ENCODE measurements at places on chromosomes 3 and 15.

DNA sequence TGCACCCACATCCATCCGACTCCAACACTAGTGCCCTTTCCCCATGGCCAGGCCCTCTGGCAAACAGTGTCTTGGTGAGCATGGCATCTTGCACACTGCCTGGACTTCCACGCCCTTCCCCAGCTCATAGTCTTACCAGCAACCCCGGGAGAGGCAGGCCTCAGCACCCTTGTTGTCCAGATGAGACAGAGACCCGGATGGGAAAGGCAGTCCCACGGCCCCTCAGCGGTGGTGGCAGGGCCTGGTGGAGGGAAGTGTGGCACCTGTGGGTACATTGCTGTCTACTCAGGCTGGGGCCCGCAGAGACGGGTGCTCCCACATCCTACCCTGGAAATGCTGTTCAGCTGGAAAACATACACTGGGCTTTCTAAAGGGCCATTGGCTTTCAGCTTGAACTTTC, 28.4 kb downstream of the HDAC11 start:
- no peak for DNase-seq

- no peak for DNase-seq
Observed at GRCh38 chr15:38864827-38865581, 300.4 kb upstream of the RASGRP1 start.

DNA sequence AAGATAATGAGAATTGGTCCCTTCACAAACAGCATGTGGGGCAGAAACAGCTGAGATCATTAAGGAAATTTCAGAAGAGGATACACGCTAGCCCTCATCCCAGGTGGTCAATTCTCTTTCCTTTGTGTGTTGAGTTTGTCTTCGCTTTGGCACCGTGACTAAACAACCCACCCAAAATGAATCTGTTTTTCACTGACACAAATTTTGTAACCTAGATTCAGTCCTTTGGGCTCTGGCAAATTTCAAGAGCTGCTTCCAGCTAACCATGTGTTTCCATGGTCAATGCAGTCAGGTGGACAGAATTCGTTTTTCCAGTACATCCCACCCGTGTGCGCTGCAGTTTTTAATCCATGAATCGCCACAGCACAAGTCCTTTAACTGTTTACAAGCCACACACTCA, 435.4 kb downstream of the WDR72 start:
- DNase-seq: no peak

DNA sequence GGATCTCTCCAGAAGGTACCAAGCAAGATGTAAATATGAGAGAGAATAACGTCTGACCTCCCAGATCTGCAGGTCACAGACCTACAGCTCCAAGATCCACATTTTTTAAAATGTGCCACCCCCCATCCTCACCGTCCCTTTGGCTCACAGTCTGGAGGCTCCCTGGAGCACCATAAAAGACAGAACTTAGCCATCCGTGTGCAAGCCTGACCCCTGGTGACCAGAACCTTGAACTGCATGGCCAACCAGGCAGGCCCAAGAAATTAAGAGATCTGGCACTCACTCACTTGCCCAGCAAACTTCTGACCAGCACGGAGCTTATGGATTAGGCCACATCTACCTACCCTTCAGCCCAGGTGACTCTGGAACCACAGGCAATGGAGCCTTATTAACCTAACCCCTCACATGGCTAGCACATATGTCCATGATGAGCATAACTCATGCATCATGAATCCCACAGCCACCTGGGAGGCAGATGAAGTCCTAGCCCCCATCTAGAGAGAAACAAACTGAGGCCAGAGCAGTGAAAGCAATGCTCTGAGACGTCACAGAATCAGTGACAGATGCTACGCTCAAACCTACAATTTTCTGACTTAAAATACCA, 275.3 kb downstream of the UACA start:
- DNase-seq: peak; percentile 79

GRCh38 chr15:68678746-68679145, 100.0 kb downstream of the CORO2B start:
- DNase-seq: no peak

- no peak for DNase-seq
Observed at GRCh38 chr15:98841419-98841970, 166.1 kb downstream of the PGPEP1L start.

GRCh38 chr3:132879656-132880055, 157.4 kb upstream of the NPHP3 start:
- DNase-seq: no peak

DNA sequence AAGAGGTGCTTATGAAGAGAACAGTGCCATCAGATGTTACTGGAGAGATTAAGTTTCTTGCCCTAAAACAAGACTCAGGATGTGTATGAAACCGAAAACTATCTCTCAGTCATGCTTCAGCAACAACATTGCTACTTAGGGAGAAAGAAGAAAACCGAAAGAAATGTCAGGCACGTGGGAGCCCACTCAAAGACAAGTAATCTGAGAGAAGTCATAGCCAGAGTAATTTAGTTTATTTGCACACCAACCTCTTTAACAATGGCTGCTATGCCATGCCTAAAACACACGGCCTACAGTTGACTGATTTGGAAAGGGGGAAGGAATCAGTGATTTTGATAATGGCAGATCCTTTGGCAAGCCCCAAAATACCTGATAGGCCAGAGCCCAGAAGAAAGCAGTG, 162.9 kb downstream of the TIGIT start:
- DNase-seq: no peak

GRCh38 chr15:50046867-50047266, 72.2 kb downstream of the ATP8B4 start:
- no peak for DNase-seq

DNA sequence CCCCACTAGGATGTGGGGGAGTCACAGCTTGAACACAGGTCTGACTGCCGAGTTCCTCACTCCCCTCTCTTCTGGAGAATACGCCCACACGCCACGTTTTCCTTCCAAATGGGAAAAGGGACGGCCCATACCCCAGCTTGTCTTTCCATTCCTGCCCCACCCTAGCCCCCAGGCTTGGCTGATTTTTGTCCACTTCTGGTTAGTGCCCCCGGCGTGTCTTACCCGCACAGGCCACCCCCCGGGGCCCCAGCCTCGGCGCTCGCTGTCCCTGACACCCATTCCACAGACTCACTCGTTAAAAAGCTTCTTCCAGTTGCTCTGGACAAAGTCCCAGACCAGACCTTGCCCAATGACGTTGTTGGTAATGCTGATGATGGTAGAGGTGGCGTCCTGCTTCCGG, 14.5 kb downstream of the MESP2 start:
- no peak for DNase-seq

GRCh38 chr3:104750581-104750980, 616.1 kb upstream of the ALCAM start:
- no peak for DNase-seq

DNA sequence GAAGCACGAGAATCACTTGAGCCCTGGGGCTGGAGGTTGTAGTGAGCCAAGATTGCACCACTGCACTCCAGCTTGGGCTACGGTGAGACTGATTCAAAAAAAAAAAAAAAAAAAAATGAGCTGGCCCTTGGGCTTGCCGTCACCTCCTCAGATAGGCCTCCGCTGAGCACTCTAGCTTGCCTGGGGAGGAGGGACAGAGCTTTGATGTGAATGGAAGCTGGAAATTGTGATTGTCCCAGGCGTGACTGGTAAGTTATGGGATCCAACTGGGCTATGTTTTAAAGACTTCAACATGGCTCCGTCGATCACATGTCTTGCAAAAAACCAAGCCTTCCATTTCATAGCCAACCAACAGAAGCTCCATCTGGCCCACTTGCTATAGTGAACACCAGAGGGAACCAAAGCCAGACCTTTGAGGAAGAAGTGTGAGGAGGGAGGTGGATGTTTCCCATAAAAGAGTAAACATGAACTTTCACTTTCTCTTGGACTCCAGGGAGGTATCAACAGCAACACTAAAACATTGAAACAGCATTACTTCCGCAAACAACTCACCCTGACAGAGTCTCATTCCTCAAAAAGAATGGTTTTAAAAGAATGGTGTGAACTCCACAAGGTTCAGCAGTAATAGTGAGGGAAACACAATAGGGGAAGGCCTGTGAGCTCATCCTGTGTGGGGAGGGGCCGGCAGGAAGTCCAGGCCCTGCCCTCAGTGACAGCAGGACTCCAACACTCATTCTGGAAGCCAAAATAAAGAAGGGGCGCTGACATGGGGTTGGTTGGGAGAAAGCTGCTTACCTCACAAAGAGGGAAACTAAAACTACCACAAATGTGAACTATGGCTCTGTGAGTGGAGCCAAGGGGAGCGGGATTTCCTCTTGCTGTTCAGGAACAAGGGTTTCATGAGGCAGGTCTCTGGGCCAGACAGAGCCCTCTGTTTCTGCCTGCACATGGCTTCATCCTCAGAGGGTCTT, 59.2 kb upstream of the IL12A start:
- DNase-seq: no peak

GRCh38 chr3:126356373-126357264, 589 bp downstream of the KLF15 start:
- no peak for DNase-seq

DNA sequence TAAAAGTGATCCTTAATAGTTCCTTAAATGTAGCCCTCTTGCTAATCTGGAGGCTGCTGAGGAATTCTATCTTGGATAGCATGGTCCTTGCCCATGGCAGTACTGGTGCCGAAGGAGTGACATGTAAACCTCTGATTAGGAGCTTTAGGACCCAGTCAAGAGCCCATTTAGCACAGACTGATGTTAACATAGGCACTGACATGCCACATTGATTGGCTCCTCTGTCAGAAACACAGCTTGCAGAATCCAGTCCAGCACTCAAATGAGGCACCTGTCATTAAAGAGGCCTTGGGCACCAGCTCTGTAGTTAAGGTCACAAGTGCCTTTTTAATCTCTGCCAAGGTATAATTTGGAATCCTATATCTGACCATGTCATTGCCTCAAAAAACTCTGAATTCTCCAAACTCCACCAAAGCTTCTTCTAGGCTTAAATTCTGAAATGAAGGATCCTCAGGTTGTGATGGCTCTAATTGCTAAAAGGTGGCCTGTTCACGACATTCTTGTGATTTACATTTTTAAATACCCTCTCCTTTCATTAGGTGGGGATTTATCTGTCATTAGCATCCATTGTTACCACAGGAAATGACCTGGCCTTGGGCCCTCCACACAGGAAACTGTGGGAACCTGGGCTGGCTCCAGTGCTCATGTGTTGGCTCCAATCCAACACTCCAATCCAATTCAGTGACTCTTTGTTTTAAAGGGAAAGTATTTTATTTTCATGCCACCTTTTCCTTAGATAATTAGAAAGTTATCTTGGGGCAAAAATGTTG, 57.3 kb upstream of the RNF7 start:
- no peak for DNase-seq

GRCh38 chr3:107581230-107581629, 58.5 kb downstream of the BBX start:
- no peak for DNase-seq

GRCh38 chr3:139838269-139838957, 96.6 kb upstream of the CLSTN2 start:
- no peak for DNase-seq

GRCh38 chr3:111802163-111802625, 56.9 kb upstream of the PHLDB2 start:
- no peak for DNase-seq
